Activated CD4-positive, CD25-positive, alpha-beta regulatory T cell treated with anti-CD3 and anti-CD28 coated beads, Interleukin-2, amount 50 U/mL, for 24 hours (primary cell): ENCODE measurements at places on chromosomes 3 and 15.

GRCh38 chr3:192887701-192888100 lies 30.0 kb downstream of the MB21D2 start:
- ATAC-seq = no peak

- ATAC-seq = no peak
Measured at GRCh38 chr3:63557912-63558311, 94.6 kb upstream of the SNTN start.

DNA sequence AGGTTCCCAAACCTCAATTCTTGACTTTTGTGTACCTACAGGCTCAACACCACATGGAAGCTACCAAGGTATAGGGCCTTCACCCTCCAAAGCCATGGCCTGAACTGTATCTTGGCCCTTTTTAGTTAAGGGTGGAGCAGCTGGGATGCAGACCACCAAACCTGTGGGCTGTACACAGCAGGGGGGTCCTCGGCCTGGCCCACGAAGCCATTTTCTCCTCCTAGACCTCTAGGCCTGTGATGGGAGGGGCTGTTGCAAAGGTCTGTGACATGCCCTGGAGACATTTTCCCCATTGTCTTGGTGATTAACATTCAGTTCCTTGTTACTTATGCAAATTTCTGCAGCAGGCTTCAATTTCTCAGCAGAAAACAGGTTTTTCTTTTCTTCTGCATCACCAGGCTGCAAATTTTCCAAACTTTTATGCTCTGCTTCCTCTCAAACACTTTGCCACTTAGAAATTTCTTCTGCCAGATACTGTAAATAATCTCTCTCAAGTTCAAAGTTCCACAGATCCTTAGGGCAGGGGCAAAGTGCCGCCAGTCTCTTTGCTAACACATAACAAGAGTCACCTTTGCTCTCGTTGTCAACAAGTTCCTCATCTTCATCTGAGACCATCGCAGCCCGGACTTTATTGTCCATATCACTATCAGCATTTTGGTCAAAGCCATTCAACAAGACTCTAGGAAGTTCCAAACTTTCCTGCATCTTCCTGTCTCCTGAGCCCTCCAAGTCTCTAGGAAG lies 90.9 kb upstream of the PLXND1 start:
- no peak for ATAC-seq

DNA sequence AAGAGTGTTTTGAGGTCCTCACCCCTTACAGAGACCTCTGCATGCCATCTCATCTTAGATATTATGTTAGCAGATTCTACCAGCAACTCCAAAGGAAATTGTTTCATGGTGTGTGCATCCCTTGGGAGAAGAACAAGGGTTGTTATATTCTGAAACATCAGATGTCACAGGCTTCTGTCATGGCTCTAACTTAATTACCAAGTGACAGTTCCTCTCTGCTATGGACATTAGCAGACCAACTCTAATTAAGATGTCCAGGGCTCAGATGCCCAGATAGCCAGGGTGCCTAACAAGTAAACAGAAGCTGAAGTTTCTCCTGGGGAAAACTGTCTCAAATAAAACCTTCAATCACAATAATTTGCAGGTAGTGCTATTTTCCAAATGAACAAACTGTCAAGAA lies 153.1 kb upstream of the BFSP2 start:
- no peak for ATAC-seq

DNA sequence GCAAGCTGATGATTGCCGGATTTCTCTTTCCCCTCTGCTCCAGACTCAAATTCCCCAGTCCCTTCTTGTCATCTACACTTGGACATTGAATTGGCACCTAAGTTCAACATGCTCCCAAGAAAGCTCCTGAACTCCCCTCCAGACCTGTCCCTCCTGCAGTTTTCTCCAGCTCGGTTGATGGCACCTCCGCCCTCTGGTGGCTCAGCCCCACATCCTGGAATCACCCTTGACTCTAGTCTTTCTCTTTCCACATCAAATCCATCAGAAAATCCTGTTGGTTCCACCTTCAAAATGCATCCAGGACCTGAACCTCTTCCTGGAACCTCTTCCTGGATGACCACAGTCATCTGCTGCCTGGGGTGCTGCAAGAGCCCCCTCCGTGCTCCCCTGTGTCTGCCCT lies 60.1 kb downstream of the RASGRF1 start:
- no peak for ATAC-seq

GRCh38 chr3:141485641-141486495 lies 959 bp upstream of the RASA2 start:
- ATAC-seq = peak; percentile 10

GRCh38 chr3:2771193-2771592 lies 339.0 kb downstream of the IL5RA start:
- ATAC-seq = no peak

DNA sequence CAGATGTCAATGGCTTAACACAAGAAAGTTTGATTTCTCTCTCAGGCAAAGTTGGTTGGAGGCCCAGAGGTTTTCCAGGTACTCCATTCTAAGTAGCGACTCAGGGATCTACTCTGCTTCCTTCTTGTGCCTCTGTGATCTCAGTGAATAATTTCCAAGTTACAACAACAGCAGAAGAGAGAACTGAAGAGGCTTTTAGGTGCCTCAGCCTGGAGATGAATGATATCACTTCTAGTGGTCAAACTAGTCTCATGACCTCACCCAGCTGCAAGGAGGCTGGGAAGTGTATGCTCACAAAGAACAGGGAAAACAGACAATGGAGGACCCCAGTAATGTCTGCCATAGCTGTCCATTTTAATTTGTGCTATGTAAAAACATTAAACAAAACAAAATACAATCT lies 4.6 kb upstream of the PRICKLE2 start:
- ATAC-seq = no peak

GRCh38 chr3:108352176-108352575 lies 55.8 kb downstream of the HHLA2 start:
- no peak for ATAC-seq

DNA sequence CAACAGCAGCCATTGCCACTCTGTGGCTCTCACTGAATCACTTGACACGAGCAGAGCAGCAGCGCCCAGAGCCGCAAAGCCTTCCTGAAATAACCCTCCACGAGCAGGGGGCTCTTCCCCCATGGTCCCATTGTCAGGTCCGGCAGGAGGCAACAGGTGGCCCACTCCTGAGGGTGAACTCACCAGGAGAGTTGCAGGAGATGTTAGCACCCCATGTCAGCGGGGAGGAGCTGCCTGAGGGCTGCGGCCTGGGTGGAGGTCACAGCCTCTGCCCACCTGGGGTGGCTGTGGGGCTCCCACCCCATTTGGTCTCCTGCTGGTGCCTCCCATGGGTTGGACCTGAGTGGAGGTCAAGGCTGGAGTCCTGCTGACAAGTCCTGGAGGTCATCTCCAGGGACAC lies 12.3 kb upstream of the C3orf22 start:
- no peak for ATAC-seq

DNA sequence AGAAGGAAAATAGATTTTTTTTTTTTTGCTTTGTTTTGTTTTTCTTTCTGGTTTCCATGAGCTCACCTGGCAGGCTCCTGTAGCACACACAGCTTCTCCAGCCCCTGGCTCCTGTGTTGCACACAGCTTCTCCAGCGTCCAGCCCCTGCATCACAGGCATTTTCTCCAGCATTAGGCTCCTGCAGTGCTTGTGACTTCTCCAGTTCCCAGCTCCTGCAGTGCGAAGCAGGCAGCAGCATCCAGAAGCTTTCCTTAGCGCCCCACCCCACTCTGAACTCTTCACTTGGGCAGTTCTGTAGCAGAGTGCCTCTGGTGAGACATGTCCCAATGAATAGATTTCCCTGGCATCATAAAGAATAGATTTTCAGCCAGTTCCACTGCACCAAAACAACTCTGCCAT lies 5.5 kb upstream of the CCDC39 start:
- no peak for ATAC-seq

DNA sequence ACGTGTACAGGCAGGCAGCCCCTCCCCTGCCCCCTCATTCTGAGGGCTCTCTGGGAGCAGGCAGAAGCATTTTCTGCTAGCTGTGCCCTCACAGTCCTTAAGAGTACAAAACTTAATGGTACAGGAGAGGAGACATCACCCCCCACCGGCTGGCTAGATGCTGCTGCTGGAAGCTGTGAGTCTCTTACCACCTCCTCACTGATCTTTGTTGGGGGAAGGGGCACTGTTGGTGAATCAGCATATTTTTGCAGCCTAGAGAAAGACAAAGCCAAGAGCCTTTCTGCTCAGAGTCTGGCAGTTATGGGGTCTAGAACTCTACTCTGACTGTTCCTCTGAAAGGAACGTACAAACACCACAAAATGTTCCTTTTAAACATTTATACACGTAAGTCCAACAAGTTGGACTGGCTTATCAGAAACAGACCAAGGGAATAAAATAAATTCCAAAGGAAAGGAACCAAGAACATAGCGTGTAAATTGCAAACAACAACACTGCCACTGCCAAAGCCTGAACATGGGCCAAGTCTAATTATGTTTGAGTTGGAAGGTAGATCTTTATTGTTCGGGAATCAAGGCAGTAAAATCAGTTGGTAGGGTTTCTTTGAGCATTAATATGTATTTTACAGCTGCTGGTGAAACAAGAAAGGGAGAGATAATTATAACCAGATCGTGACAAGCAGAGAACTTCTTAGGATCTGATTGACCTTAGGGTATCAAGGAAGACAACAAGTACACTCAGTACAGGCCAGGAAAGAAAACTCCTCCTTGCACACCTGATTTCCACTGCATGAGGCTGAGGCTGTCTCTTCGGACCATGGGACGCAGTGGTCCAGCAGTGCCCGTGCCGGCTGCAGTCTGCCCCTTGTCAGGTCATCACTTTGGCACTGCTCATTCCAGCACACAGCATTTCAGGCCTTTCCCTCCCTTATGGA lies 27.4 kb downstream of the CLK3 start:
- no peak for ATAC-seq

DNA sequence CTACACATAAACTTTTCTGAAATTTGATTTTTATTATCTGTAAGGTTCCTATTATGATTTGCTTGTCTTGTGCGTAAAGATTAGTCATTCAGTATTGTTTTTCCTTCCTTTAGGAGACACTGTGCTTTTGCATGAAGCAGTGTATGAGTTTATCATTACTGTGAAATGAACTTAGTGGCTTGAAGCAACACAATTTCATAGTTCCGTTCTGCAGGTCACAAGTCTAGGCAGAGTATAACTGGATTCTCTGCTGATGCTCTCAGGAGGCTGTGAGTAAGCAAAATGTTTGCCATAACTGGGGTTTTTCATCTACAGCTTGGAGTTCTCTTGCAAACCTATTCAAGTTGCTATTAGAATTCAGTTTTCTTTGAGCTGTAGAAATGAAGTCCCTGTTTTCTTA lies 1136.1 kb downstream of the OTOL1 start:
- ATAC-seq = no peak

- ATAC-seq = no peak
Measured at GRCh38 chr15:29652595-29652994, 169.7 kb downstream of the TJP1 start.

DNA sequence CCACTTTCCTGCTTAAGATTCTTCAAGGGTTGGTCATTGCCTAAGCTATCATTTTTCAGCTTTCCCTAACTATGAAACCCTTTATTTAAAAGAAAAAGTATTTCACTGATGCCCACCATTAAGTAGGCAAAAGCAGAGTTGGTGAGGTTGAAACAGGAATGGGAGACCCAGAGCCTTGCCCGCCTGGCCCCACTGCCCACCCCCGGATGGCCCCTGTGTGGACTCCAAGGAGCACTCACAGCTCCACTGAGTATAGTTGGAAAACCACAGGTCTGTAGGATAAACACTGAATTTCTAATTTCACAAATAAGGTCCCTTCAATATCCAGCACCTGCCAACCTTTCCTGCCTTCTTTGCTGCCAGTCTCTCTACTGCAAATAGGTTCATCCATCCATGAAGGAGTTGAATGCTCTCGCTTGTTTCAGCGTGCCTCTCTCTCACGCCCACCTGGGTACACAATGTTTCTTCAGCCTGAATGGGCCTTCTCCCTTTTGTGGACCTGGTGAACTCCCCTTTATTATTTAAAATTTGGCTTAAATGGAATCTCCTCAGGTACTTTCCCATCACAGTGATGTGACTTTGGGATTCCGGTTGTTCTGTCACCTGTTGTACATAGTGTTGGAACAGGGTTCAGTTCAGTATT lies 8.7 kb upstream of the ACAP2 start:
- no peak for ATAC-seq

DNA sequence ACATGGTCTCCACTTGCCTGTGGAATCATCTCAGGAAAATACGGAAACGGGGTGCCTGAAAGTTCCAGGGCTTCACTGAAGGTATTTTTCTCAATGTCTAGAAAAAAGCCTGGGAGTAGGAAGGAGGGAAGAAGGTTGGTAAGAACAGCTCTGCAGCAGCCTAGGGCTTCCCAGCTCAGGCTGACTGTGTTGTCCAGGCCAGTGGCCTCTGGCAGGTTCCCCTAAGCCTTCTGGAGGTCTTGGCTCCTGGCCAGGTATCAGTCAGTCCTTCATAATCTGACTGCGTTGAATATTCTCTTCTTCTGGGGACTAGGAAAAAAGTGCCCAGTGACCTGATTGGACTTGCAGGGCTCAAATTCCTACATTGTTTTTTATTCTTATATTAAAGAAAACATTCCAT lies 38.6 kb downstream of the SSR3 start:
- ATAC-seq = no peak

DNA sequence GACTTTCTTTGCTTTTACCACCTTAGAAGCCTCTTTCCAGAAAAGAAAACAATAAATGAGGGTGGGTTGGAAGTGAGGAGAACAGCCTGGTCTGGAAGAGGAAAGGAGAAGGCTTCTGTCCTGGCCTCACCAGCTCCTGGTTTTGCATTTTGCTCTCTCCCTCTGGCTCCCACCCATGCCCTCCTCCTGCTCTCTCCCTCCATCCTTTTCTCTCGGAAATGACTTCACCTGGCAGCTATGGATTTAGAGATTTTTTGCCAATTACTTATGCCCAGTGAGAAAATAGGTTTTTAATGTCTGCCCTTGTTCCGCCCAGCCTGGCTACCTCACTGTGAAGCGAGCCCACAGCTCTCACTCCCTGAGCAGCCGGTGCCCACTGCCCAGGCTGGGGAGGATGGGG lies 77.9 kb upstream of the NTRK3 start:
- ATAC-seq = no peak

DNA sequence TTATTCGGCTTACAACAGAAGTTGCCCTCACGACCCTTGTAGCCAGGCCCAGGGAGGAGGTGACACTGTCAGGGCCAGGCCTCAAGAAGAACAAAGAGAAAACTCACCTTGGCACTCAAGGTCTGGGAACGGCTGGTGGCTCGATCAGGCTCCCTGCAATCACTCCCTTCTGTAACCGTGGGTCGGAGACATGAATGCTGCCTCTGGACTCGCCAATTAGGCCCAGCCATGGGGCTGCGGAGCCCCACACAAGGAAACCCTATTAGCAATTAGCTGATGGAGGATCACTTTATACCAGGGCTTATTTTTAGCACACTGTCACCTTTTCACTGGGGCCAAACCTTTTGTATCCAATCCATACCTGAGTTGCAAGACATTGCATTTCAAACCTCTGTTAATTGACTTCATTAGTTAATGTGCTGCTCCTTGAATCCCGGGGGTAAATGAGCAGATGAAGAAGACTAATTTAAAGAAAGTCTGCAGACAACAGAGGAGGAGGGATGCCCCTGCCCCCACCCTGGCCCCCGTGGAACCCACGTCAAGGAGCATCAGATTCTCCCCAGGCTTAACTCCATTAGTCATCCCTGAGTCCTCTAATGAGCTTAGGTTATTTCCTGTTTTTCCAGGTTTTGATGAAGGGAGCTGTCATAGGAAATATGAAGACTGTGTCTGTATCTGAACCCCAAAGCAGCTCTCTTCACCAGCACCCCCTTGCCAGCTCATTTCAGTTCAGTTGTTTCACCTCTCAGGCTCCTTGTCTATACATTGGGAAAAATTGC lies 255.3 kb downstream of the RORA start:
- ATAC-seq = no peak
